ENCODE measurements at places on chromosomes 1 and 21.
A peak's percentile ranks its signal among the peaks of the same experiment; 100 is the strongest.

DNA sequence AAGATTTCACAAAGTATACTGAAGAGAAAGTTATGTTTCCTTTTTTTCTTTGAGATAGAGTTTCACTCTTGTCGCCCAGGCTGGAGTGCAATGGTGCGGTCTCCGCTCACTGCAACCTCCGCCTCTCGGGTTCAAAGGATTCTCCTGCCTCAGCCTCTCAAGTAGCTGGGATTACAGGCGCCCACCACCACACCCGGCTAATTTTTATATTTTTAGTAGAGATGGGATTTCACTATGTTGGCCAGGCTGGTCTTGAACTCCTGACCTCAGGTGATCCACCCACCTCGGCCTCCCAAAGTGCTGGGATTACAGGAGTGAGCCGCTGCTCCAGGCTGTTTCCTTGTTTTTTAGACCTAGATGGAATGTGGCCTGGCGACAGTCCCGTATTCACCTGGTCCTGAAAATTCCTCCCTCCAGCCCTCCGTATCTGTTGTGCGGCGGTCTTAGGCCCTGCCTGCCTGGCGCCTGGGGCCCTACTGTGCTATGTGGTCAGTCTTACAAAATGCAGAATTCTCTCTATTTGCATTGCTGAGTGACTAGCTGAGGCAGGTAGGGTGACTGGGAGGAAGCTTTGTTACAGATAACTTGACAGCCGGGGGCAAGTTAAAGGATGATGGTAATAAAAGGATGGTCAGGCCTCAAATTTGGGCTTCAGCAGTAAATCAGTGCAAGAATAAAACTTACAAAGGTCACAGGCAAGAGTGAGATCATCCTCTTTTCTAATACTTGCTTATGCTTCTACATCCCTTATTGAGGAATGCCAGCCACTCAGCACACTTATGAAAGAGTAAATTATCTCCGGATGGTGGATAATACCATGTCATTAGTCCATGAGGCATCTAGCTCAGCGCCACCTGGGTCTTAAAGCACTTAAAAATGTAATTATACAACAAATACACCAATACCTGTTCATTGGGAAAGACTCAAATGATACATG is 30.3 kb downstream of the PARK7 start:
- DNase-seq: no peak

DNA sequence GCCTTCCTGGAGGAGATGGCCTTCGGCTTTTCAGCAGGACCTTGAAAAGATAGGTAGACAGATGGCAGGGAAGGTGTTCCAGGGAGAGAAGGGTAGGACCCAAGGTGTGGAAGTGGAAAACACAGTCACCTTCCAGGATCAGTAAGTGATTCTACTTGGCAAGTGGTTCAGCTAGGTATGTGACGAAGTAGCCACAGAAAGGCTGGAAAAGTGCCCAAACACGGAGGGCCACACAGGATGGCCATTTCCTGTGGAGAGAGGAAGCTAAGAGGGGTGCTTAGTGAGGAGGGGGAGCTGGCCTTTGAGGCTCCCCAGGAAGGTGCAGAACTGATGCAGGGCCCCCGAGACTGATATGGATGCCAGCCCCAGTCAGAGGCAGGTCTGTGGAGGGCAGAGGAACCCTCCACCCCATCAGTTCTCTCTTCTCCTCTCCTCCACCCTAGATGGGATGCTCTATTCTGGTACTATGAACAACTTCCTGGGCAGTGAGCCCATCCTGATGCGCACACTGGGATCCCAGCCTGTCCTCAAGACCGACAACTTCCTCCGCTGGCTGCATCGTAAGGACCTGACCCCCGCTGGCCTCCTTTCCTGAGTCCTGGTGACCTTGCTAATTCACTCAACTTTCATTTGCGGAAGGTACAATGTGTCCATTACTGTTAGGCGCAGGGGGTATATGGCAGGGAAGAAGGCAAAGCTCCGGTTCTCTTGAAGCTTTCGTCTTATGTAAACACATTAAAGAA is 6.8 kb downstream of the SEMA4A start:
- no peak for DNase-seq

GRCh38 chr1:27416387-27417111 is 24.1 kb downstream of the GPR3 start:
- peak; percentile 74 for DNase-seq

DNA sequence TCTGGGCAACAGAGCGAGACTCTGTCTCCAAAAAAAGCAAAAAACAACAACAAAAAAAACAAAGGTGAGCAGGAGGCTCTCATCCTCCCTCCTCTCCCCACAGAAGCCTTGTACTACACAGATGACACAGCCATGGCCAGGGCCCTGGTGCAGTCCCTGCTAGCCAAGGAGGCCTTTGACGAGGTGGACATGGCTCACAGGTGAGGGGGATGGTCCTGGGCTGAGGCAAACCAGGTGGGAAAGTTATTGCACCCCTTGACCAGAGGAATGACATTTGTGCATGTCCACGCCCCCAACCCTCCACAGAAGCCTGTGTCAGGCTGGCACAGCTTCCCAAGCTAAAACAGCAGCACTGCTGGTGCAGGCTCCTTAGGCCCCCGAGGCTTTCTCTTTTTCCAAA is 2.4 kb downstream of the ADPRS start:
- DNase-seq: no peak

GRCh38 chr1:190320952-190321351 is 156.7 kb downstream of the BRINP3 start:
- no peak for DNase-seq

GRCh38 chr1:147635342-147635741 is 35.0 kb downstream of the ACP6 start:
- DNase-seq: no peak

- no peak for DNase-seq
Observed at GRCh38 chr1:147757015-147757990, 3.1 kb downstream of the GJA5 start.

DNA sequence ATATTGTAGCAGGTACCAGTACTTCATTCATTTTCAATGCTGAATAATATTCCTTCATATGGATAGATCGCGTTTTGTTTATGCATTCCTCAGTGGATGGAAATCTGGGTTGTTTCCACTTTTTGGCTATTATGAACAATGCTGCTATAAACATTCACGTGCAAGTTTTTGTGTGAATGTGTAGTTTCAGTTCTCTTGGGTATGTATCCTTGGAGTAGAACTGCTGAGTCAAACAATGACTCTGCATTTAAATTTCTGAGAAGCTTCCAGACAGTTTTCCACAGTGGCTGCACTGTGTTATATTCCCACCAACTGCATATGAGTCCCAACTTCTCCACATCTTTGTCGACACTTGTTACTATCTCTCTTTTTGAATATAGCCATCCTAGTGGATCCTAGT is 138.0 kb upstream of the KLHDC7A start:
- no peak for DNase-seq

GRCh38 chr1:39144924-39145323 is 59.6 kb upstream of the MACF1 start:
- DNase-seq: no peak

DNA sequence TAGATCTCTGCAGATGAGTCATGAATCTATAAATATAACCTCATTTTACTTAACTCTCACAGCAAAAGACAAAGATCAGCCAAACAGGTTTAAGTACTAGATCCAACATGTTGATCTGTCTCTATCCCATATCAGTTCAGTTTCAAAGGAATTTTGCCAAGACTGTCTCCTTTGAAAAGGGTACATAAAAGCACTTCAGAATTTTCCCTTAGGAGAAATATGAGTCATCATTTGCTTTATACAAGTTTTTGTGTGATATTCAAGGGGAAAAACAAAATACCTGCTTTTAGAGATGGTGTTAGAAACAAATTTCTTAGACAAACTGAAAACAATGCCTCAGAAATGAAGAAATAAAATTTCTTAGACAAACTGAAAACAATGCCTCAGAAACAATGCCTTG is 73.5 kb upstream of the LRRC7 start:
- no peak for DNase-seq

GRCh38 chr21:16870103-16870502 is 642.7 kb upstream of the CXADR start:
- DNase-seq: no peak

- no peak for DNase-seq
Observed at GRCh38 chr1:185585770-185586169, 148.4 kb upstream of the HMCN1 start.

- no peak for DNase-seq
Observed at GRCh38 chr1:84742653-84743052, 52.4 kb upstream of the SSX2IP start.

- DNase-seq: no peak
Observed at GRCh38 chr1:175673371-175674150, 69.8 kb downstream of the TNR start.

Measured in MM.1S (cell line).